Stimulated activated CD8-positive, alpha-beta memory T cell treated with anti-CD3 and anti-CD28 coated beads, Interleukin-15, amount 100 ng/mL, for 1 hour (primary cell): ENCODE measurements at places on chromosomes 3 and 15.

DNA sequence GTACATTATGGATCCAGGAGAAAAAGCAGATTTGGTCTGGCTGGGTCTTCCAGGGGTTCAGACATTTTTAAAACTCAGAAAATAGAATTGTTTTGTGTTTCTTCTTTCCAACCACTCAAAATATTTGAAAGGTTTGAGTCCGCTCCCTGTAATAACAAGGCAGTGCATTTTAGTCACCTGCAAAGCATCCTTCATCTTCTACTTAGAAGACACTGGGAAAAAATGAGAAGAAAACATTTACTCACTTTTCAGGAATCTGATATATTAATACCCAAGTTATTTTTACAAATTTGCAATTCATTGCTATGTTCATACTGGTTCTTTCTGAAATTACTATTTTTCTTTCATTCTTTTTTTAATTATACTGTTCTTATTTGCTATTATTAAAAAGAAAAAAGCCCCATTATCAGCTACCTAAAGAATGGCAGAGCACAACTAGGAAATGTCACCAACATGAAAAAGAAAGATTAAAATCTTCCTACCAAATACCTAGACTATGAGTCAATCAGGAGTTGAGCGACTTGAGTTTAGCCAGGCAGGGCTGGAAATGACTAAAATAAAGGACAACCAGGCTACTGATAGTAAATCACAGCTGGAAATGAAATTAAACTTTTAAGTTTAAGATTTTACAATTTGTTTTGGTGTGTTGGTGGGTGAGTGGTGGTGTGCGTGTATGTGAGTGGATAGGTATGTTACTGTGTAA lies 280.3 kb upstream of the THBS1 start:
- DNase-seq: no peak

GRCh38 chr15:52076889-52077781 lies 35.4 kb downstream of the BCL2L10 start:
- DNase-seq: no peak

- DNase-seq: no peak
Measured at GRCh38 chr3:110184536-110184935, 847.2 kb upstream of the DPPA4 start.

GRCh38 chr3:103082501-103082900 lies 647.7 kb downstream of the ZPLD1 start:
- no peak for DNase-seq

GRCh38 chr15:100885116-100885515 lies 5.5 kb downstream of the ALDH1A3 start:
- DNase-seq: no peak

- no peak for DNase-seq
Measured at GRCh38 chr15:94086341-94086740, 145.0 kb upstream of the MCTP2 start.

DNA sequence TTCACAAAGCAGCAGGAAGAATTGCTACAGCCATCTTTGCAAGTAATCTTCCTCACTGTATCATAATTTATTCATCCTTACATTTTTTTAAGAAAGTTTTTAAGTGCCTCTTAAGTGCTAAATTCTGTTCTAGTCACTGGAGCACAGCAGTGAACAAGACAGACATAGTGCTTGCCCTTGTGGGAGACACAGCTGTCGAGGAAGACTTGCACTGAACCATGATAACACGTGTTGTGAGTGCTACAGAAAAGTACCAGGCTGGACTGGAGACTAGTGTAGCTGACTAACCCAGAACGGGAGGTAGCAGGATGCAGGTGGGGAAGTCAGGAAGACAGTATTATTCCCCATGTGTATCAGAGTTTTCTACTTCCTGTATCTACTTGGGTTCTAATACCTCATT lies 300.6 kb downstream of the TBL1XR1 start:
- DNase-seq: no peak

- DNase-seq: no peak
Measured at GRCh38 chr3:112741983-112742382, 101.0 kb upstream of the CCDC80 start.

DNA sequence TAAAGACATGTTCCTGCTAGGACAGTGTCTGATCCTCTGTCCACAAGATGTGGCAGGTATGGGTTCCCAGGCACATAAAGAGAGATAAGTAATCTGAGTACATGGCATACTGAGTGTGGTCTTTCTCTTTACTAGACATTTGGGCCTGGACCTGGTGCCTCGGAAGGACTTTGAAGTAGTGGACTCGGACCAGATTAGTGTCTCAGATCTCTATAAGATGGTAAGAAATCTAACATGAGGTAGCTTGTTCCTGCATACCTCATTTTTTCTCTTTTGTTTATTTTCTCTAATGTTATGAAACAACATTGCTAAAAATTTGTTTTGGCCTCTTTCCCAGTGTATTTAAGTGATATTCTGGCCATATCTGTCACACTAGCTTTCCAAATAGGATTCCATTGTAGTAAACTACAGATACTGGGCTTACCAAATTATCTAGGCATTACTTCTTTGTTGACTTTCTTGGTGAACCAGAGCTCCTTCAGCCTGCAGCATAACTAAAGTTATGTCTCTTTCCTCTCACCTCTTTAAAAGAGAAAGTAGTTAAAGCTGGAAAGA lies 309.8 kb upstream of the MANF start:
- no peak for DNase-seq
